Left cardiac atrium (tissue), 4 donors: ENCODE measurements at places on chromosomes 1 and 21. TPM values are rescaled to one million over a fixed set of nuclear protein-coding genes. Genes with fewer than 3 reads are reported as not detected.

RASAL2 gene
- 16.9 TPM for total RNA-seq

DNA sequence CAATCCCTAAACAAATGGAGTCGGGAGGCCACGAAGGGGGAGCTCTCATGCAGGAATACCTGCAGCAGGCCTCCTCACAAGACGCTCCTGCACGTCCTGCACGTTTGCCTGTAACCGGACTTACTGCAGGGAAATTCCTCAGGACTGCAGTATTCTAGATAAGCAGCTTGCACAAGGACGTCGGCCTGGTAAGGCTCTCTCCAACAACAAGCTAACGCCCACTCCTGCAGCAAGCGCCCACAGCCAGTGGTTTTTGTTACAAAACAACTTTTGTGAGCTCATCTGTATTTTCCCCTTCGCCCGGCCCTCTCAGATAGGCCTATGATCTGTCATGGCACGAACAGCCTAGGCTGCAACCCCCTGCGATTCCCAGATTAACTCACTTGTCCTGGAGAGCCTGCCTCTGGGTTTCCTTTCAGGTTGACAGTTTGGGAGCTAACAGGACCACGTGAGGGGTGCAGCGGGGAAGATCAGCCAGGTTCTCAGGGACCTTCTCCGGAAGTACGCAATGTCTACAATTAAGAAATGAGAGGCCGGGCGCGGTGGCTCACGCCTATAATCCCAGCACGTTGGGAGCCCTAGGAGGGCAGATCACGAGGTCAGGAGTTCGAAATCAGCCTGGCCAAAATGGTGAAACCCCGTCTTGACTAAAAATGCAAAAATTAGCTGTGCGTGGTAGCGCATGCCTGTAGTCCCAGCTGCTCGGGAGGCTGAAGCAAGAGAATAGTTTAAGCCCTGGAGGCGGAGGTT, 921 bp upstream of the MIB2 start:
- DNase-seq, result peak; percentile 59

- DNase-seq, result no peak
Observed at GRCh38 chr1:226762988-226763904, 24.2 kb upstream of the ITPKB start.

- DNase-seq, result no peak
Observed at GRCh38 chr1:206566999-206567398, 45.3 kb downstream of the EIF2D start.

GRCh38 chr1:159999204-159999603, 32.6 kb downstream of the PIGM start:
- no peak for DNase-seq

DNA sequence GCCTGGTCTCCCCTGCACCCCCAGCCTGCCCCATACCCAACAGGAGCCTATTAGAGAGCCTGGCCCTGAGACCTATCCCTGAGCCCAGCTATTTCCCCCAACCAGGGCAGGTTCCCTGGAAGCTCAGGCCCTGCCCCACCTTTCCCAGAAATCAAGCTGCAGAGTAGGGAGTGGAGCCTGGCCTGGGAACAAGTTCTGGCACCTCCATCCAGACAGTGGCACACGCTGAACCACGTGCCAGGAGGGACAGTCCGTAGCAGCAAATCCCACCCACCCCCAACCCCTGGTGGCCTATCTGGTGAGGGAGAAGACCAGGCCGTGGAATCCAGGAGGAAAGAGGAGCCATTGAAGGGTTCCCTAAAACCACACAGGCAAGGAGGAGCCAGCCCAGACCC, 22.6 kb downstream of the TNNT2 start:
- no peak for DNase-seq

DNA sequence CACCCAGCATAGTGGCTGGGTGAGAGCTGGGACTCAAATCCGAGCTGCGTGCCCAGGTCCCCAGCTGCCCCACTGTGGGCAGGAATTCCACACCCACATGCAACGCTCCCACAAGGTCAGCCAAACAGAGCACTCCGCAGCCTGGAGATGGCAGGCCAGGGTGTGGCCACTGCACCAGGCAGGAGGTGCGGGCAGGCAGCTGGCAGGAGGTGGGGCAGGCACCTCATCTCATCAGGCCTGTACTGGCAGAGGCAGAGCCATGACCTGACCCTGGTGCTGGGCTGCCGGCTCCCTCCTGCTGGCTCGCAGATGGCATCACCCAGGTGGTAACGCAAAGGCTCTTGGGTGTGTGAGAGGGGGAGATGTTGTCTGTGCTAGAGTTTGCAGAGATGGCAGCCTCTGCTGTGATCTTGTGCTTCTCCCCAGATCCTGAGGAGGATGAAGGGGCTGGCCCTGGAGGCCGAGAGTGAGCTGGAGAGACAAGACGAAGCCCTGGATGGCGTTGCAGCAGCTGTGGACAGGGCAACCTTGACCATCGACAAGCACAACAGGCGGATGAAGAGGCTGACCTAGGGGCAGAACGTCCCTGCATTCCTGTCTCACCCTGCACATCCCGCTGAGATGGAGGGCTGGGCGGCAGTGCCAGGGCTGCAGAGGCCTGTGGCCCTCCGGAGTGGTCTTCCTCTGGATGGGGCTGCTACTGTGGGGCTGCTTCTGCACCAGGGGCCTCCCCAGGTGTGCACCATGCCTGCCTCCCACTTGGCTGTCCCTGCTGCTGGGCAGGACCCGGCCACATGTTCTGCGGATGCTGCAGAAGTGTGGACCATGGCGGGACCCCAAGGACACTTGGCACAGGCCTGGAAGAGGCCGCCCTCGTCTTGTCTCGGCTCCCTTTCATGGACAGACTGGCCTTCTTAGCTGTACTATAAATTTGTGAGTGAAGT, 35.1 kb upstream of the PRSS38 start:
- no peak for DNase-seq

FCGR2B gene
- 42.4 TPM for total RNA-seq

GRCh38 chr1:94543893-94544635, 2.5 kb upstream of the F3 start:
- DNase-seq, result no peak
